ENCODE measurements at places on chromosomes 16 and 17. TPM values are rescaled to one million over a fixed set of nuclear protein-coding genes. Genes with fewer than 3 reads are reported as not detected.

Gene DBNDD1
- 21.8 TPM for total RNA-seq

Gene JPH3
- not detected for total RNA-seq

Gene EVI2B
- total RNA-seq: not detected

Gene KRT34
- total RNA-seq: 2.9 TPM

Gene SRL
- total RNA-seq: not detected

Gene EFNB3
- 3.8 TPM for total RNA-seq

Gene PYY
- 0.38 TPM for total RNA-seq

Gene SKA2
- total RNA-seq: 58.0 TPM

Gene KRT27
- not detected for total RNA-seq

Gene GNG13
- total RNA-seq: not detected

Gene CD300E
- total RNA-seq: not detected

Gene PDP2
- 10.9 TPM for total RNA-seq

Gene TEKT1
- total RNA-seq: not detected

Gene DNASE1L2
- not detected for total RNA-seq

Gene DNAI2
- not detected for total RNA-seq

Gene KRT36
- not detected for total RNA-seq

Gene TBC1D3E
- 2.9 TPM for total RNA-seq

Gene KCNH6
- not detected for total RNA-seq

Gene PNMT
- total RNA-seq: 1.4 TPM

Gene NRN1L
- total RNA-seq: 1.5 TPM

Measured in mesangial cell (primary cell).